ENCODE measurements at places on chromosomes 7 and 10.

- DNase-seq, result no peak
Measured at GRCh38 chr7:124255041-124255655, 222.3 kb upstream of the TMEM229A start.

DNA sequence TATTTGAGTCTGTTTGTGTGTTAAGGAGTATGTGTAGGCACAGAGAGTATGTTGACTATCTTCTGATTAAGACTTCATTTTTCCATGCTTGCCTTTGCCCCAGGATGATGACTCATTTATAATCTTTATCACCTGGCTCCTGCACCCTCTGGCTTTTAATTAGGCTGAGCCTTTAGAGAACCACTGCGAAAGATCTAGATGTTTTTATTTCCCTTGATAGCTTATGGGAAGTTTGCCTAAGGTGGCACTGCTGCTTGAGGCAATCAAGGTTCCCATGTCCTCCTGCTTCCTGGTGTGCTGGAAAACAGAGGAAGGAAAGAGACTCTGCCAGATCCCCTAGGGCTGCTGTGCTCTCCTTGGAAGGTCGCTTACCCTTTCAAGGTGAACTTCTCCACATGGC, 114.6 kb downstream of the ARL4A start:
- no peak for DNase-seq

DNA sequence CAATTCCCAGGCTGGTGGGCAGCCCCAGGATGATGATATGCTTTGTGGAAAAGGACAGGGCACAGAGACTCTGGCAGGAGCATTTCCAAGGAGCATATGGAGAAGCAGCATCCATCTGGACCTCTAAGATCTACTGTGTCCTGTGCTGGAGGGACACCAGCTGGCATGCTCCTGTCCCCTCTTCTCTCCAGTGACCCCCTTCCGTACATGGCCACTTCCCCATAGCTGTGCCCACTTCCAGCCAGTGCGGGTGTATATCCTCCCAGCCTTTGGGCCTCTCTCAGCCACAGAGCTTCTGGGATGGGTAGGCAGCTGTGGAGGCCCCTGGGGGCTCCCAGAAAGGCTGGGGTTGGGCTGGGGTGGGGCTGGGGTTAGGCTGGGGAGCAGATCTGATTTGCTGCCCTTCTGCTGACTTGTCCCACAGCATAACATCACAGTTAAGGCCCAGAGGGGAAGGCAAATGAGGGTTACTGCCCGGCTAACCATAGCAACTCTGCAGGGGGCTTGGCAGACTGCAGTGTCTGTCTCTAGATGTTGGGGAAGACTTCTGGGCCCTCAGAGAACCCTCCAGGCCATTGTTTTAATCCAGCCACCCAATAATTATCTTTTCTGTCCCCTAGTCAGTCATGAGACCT, 6.3 kb downstream of the NPFFR1 start:
- no peak for DNase-seq

- no peak for DNase-seq
Measured at GRCh38 chr7:148336411-148336810, 254.2 kb upstream of the C7orf33 start.

- DNase-seq, result no peak
Measured at GRCh38 chr7:40525764-40526163, 391.0 kb downstream of the SUGCT start.

GRCh38 chr7:16563281-16564022, 36.8 kb downstream of the LRRC72 start:
- DNase-seq, result peak; percentile 47

DNA sequence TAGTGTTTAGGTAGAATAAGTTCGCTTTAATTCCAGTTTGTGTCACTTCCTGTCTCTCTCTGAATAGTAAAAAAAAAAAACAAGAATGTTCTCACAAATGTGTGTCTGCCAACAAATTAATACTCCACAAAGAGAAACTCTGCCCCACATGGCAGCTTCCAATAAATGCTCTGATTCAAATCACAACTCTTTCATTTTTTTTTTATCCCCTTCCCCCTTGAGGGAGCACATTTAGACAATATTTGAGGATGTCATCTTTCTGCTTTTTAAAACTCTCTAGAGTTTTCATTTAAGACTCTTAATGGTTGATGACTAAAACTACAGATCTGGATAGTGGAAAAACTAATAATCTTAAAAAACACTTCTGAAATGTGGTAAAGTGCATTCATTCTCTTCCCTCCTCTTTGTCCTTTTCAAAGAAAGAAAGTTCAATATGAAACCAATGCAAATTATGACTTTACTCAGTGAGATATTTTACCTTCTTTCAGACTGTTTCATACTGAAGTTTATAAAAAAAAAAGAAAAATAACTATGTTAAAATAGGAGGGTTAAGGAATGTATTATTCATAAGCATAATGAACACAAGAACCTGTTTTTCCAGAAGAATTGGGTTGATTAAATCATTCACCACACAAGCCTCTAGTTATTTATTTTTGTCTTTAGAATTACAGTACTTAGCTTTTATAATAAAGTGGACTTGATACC, 42.3 kb downstream of the ARID5B start:
- peak; percentile 50 for DNase-seq
